ENCODE measurements at places on chromosomes 2 and 18. TPM values are rescaled to one million over a fixed set of nuclear protein-coding genes. Genes with fewer than 3 reads are reported as not detected.

DNA sequence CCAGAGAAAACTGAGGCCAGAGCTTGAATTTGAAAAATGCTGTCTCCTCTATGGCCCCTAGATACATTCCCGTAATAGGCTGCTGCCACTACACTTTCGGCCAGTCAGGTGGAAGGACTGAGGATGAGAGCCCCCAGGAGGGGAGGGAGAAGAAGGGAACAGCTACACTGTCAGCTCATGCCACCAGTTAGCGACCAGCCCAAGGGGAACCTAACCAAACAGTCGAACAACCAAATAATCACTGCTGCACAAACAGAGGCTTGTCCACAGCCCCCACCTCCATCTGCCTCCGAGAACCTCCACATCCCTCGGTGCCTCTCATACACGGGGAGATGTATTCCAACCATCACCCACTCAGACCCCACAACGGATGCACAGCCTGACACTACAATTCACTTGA lies 7.3 kb downstream of the ZNF516 start:
- peak; percentile 53 for DNase-seq

DNA sequence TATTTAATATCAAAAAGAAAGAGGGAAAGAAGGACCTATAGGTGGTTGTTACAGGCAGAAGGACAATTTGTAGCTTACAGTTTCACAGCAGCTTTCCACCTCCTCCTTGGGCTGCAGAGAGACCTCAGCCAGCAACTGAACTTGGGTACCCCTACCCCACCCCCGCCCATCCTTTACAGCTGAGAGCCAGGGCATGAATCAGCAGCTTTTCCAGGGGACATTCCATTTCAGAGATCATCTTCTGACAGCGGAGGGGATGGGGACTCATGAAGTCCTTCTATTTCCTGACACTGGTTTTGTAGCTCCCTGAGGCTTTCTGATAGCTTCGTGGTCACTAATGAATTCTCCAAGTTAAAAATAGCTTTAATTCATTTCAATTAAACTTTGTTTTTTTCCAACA lies 96.4 kb downstream of the ITGB1BP1 start:
- DNase-seq: peak; percentile 62

- DNase-seq: no peak
These were observed 37.6 kb downstream of the DTNB start for GRCh38 chr2:25635797-25636196.

LIPG gene
- 17.2 TPM for total RNA-seq

GRCh38 chr2:237723602-237724001 lies 75.0 kb upstream of the RBM44 start:
- DNase-seq: peak; percentile 69

DNA sequence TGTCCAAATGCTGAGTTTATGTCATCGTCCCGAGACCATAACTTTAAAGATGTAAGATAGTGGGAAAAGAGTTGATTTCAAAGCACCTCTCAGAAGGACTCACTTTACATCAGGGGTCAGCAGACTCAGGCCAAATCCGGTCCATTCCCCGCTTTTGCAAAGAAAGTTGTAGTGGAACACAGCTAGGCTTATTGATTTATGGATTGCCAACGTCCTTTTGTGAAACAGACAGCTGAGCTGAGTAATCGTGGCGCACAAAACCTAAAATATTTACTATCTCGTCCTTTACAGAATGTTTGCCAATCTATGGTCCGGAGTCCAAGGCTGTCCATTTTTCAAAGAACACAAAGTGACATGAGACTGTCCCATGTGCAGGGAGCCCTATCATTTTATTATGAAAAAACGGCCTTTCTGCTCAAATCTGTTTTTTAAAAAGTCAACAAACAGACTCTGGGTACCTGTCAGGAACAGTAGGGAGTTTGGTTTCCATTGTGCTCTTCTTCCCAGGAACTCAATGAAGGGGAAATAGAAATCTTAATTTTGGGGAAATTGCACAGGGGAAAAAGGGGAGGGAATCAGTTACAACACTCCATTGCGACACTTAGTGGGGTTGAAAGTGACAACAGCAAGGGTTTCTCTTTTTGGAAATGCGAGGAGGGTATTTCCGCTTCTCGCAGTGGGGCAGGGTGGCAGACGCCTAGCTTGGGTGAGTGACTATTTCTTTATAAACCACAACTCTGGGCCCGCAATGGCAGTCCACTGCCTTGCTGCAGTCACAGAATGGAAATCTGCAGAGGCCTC lies at the start of gene IL1RN:
Gene IL1RN (plus strand): TSS at position 754 of the 801 bp plus-strand sequence. CDS start 27 bp downstream, at position 781.
- no peak for DNase-seq

- DNase-seq: no peak
These were observed 39.7 kb upstream of the MRPL19 start for GRCh38 chr2:75606761-75607399.

DNA sequence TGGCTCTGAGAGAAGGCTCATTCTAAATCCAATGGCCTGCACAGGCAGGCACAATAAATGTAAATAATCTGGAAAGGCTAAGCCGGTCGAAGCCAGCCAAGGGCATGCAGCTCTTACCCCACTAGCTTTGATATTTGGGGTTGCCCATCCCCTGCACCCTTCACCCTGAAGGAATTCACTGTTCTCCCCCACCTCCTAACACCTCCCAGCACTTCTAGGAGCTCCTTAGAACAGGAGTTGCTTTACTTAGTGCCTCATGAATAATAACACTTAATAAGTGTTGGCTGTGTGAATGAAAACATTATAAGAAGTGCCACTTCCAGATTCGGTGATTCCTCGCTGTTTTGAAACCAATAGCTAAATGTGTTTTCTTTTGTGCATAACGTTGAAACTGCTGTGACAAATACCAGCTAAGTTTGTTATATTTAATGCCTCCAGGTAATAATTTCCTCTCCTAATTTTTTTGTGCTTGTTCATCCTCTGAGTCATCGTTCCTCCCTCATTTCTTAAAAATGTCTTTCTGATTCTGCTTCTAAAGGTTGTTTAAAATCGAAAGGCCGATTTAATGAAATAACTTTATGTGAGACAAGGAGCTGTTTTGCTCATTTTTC lies 458.8 kb downstream of the METTL4 start:
- no peak for DNase-seq

DNA sequence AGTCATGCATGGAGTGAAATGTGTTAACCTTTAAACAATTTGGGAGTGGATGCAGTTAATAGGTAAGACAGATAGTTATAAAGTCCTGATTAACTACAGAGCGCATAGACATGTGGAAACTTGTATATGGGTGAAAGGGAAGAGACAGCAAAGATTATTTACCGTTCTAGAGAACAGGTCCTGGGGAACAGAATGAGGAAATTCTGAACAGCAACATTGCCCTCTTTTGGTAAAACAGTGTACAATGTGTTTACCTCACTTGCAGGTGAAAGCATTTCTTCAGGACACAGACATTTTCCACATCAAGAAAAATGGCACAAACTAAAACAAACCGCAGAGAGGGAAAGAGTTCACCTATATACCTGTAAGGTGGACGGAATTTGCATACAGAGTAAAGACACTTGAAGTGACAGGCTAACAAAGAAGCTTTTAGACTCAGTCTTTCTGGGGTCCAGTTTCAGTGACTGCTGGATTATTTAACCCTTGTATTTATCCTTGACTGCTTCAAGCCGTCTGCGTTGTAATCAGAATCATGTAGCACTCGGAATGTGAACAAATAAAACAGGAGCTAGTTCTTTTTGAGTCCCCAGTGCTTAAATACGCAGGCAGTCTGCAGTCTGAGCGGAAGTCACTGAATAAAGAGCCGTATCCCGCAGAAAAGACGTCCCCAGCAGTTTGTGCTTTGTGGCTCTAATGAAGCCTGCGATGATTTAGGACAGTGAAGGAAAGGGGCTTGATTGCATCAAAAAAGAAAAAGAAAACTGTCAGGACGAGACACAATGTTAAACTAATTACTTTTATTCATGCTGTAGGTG lies 364.8 kb upstream of the GALNT5 start:
- DNase-seq: peak; percentile 77

Data from GM23338 (cell line).